ENCODE measurements at places on chromosomes 11 and 22.
A peak's percentile ranks its signal among the peaks of the same experiment; 100 is the strongest.

- no peak for DNase-seq
These were observed 267.2 kb downstream of the BUD13 start for GRCh38 chr11:116505298-116506262.

- DNase-seq, result peak; percentile 63
These were observed 54.1 kb upstream of the UBASH3B start for GRCh38 chr11:122601141-122602125.

DNA sequence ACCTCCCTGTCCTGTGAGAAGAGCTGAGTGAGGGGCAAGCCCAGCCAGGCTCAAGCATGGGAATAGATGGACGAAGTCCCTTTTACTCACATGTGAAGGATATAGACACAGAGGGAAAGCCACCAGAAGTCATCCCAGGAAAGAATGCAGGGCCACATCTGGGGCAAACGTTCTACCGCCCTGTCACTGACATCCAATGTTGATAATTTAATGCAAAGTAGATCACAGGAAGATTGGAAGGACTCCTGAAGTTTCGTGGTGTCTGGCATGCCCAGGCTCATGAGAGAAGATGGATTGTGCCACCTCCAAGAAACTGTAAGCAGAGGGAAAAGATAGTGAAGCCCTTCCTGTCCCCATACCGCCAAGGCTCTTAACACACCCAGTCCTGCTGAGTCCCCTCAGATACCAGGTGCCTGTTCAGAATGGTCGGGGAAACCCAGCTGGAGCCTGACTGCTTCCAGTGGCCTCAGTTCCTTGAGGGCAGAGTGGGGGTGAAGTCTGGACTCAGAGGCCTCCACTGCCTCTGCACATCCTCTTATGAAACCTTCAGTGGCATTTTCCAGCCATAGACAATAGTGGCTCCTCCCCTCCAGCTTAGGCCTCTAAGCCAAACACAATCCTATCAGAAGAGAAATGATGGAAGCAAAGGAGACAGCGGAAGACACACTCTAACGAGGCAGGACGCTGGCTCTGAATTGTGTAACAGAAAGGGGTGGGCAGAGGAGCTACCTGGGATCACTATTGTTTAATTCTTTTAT is 7.5 kb upstream of the STK33 start:
- no peak for DNase-seq

DNA sequence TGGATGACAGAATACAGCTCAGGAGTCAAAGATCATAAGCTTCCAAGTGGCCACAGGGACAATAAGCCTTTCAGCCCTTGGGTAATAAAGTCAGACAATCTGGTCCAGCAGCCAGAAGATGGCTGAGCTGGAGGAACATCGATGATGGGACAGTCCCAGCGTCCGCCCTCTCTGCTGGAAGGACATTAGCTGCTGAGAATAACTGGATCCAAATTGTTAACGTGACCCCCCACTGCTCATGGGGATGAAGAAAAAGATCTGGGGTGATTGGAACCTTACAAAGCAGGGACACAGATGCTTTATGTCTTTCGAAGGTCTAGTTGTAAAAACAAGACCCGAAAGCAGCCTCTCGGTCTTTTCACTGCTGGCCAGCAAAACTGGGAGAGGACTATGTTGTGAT is 71.0 kb downstream of the IGLL5 start:
- no peak for DNase-seq

GRCh38 chr22:38214302-38215056 is 12.7 kb downstream of the MAFF start:
- no peak for DNase-seq

DNA sequence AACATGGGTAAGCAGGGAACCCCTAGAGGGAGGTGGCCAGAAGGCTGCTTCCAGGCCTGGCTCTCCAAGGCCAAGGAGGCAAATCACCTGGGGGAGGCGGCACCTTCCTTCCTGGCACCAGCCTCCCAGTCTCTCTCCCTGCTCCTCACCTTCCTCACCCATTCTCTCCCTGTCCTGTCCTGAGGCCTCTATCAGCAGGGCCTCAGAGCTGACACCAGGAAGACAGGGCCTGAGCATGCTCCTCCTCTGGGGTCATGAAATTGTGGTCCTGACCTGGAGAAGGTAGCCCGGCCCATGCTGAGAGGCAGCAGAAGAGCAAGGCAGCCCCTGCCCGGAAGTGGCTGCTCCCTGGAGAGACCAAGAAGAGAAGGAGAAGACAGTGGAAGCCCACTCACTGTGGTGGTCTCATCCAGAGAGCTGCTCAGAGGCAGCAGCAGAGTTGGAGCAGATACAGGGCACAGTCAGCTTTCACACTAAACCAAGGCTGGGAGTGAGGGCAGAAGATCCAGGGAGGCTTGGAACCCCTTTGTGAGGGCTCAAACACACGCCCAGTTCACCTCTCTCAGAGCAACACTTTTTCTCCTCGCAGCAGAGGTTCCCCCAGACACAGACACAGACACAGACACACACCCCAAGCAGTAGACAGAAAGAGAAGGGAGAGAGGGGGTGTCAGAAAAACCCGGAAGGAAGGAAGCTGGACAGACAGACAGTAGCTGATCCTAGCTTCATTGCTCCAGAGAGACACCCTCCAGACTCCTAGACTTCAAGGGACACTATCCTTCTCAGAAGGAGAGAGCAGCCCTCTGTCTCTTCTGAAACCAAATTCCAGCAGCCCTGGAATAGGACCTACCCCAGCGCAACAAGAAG is 1.8 kb downstream of the BCL9L start:
- DNase-seq, result no peak

DNA sequence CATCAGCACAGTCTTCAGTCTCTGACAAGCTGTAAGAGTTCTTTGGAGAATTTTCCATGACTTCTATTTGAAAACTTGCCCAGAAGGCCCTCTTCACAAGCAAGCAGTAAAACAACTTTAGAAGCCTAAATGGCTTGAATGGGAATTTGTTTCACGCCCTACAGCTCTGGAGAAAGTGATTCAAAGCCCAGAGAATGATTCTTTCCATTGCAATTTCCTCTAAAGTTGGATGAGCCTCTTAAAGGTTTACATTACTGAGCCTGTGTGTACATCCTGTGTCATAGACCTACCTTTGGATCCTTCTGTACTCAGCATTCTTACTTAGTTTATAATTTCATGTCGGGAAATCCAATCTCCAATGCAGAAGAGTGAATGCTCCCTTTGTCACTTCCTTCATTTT is 6.8 kb upstream of the OR8B3 start:
- DNase-seq, result no peak

DNA sequence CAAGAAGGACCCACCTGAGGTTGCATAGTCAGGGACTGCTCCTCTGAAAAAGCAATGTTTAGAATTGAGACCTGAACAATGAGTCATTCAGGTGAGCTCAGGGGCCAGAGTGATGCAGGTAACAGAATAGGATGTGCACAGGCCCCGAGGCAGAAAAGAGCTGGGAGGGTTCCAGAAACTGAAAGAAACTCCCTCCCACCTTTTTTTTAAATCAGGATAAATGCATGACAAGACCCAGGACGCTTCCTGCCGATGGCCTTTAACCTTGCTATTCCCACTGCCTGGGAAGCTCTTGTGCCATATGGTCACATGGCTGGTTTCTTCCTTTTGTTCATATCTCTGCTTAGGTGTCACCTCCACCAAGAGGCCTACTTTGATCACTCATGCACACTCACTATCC is 214.2 kb upstream of the ZBED5 start:
- DNase-seq, result no peak

GRCh38 chr22:29772170-29772641 is 5.0 kb downstream of the UQCR10 start:
- no peak for DNase-seq

GRCh38 chr11:126992804-126993111 is 7.8 kb downstream of the KIRREL3 start:
- DNase-seq, result no peak

- no peak for DNase-seq
These were observed 344.4 kb upstream of the CADM1 start for GRCh38 chr11:115848611-115849010.

GRCh38 chr11:77472991-77473800 is 698 bp downstream of the PAK1 start:
- no peak for DNase-seq

- no peak for DNase-seq
These were observed 74.6 kb downstream of the AASDHPPT start for GRCh38 chr11:106152013-106152412.

DNA sequence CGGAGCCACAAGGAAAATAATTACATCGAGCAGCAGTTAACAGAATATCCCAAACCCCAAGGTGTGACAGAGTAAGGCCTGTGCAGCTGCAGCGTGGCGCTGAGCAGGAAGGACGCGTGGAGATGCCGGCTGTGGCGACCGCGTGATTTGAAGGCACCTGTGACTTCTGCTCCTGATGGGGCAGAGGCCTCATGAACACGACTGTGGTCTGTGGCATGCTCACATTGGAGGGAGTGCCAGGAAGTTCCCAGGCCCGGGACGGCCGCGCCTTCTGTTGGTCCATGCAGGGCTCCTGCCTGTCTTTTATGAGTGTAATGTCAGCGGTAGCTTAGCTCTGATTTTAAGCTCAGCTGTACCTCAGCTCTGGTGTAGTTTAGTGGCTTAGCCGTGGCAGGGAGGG is 50.4 kb downstream of the TPCN2 start:
- DNase-seq, result no peak

- no peak for DNase-seq
These were observed 35.4 kb downstream of the MOB2 start for GRCh38 chr11:1450949-1451710.

- no peak for DNase-seq
These were observed 37.6 kb downstream of the GAB4 start for GRCh38 chr22:16970446-16970845.

Measured in retinal pigment epithelial cell (primary cell).